ENCODE measurements at places on chromosomes 7 and 10. TPM values are rescaled to one million over a fixed set of nuclear protein-coding genes. Genes with fewer than 3 reads are reported as not detected.
A peak's percentile ranks its signal among the peaks of the same experiment; 100 is the strongest.

DNA sequence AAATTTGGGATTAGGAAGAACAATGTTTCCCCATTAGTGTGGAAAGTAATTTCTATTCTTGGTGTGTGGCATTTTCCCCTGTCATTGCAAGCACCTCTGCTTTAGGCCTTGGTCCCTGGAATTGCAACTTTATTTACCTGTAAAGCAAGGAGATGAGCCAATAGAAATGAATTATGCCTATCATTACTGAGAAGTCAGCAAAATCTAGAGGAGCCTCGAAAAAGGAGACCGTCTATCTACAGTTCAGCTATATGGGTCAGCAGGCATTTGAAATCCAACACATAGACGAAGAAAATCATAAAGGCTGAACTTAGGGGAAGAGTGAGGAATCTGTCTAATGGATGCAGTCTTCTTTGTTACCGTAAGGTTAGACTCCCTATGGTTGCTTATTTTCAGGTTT, 161.1 kb downstream of the CCDC71L start:
- no peak for DNase-seq

- no peak for DNase-seq
Measured at GRCh38 chr7:24051651-24052050, 232.3 kb upstream of the NPY start.

SLC16A12 gene
- not detected for total RNA-seq

STEAP1 gene
- 8.3 TPM for total RNA-seq

- no peak for DNase-seq
Measured at GRCh38 chr10:68578974-68579373, 18.8 kb downstream of the TET1 start.

DNA sequence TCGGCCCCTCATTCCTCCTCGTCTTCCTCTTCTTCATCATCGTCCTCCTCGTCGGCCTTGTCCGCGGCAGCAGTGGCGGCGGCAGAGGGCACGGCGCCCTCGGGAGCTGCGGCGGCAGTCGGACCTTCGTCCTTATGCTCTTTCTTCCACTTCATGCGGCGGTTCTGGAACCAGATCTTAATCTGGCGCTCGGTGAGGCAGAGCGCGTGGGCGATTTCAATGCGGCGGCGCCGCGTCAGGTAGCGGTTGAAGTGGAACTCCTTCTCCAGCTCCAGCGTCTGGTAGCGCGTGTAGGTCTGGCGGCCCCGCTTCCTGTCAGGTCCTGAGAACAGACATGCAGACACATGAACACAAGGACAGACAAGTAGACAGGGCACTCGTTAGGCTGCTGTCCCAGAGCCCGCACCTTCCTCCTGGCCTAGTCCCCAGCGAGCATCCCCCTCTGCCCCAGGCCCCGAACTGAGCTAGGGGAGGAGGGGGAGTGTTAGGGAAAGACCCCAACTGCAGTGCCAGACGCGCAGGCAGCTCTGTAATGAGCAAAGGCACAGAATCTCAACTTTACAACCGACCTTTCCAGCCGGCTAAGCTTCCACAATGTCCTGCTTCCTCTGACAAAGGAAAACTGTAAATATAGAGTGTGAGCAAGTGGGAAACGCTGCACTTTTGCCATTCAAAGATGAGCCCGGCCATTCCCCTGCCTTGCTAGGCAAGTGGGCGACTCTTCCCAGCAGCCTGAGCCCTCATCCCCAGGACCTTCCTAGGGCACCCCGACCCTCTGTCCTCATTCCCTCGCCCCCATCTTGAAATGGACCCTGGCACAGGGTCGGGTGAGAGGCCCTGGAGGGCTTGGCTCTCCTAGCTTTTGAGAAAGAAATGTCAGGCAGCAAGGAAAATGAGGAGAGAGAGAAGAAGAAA, 1.3 kb downstream of the HOXA7 start:
- no peak for DNase-seq

- DNase-seq = no peak
Measured at GRCh38 chr10:24989867-24990266, 26.1 kb downstream of the ENKUR start.

DNA sequence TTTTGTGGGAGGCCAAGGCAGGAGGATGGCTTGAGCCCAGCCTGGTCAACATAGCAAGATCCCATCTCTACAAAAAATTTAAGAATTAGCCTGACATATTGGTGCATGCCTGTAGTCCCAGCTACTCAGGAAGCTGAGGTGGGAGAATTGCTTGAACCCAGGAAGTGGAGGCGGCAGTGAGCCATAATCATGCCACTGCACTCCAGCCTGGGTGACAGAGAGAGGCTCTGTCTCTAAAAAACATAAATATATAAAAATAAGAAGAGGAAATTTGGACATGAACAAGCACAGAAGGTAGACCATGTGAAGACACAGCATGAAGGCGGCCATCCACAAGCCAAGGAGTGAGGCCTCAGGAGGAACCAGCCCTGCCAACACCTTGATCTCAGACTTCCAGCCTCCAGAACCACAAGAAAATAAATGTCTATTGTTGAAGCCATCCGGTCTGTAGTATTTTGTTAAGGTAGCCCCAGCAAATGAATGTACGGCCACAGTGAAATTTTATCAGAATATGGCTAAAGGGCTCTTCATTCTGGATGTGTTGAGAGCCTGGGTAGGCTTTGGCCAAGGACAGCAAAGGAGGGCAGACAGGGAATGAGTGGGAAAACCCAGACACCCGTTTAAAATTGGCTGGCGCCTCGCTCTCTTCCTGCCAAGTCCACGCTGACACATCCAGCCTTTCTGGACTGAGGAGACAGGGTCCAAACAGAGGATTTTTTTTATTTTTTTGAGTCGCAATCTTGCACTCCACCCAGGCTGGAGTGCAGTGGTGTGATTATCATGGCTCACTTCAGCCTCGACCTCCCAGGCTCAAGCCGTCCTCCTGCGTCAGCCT, 12.9 kb upstream of the GRID2IP start:
- no peak for DNase-seq

POLR2J2 gene
- total RNA-seq = 1.3 TPM

ADK gene
- 63.0 TPM for total RNA-seq

COG5 gene
- 53.7 TPM for total RNA-seq

DNA sequence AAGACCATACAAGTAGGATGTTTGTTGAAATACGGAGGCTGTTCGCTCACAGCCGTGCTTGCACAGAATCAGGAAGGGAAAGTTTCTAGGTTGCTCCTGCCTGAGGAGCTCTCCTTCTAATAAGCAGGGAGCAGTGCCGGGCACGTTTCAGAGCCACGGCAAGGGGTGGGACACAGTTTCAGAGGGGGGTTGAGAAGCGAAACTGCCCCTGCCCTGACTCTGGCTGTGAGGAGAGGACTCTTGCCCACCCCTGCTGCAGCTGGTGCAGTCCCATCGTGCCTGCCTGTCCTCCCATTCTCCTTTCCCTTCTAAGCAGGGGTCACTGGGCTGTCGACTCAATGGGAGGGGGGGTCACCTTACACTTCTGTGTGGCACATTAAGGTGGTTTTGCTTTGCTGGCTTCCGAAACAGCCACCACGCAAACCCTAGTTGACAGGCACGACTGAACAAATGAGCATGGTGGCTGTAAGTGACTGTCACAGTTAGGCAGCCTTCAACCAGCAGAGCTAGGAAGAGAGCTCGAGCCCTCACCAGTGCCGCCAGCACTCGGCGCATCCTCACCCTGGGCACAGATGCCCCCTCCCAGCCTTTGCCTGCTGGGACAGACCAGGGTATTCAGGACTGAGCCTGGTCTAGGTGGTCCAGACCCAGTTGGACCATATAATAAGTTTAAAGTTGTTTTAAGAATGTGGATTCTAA, 37.5 kb downstream of the ZNF467 start:
- no peak for DNase-seq

DNA sequence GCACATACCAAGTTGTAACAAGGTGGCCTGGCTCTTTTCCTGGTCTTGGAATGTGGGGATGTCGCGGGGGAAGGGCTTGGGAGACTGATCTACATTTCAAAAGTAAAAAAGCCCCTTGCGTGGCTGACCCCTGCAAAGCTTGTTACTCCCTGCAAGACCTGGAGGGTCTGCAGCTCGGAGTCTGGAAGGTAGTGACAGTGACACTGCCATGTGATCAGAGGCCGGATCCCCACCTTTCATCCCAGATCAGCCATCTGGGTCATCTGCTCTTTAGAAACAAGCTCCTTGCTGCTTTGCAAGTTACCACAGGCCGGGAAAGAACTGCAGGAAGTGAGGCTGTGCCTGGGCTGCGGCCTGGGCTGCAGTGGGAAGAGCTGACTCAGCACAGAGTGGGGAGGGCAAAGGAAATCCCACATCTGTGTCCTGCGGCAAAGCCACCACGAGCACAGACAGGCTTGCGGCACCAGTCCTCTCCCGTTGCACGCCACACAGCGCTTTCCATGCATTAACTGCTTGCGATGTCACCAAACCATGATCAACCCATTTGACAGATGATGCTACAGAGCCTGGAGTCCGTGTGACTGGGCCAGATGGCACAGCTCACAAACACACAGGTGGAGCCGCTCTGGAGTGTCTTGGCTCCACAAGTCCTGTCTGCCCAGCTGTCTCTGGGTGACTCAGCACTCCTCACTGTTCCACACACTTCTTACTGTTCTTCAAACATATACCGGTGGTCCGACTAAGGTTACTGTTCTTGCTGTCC, 97.7 kb downstream of the SH3PXD2A start:
- peak; percentile 68 for DNase-seq

DNA sequence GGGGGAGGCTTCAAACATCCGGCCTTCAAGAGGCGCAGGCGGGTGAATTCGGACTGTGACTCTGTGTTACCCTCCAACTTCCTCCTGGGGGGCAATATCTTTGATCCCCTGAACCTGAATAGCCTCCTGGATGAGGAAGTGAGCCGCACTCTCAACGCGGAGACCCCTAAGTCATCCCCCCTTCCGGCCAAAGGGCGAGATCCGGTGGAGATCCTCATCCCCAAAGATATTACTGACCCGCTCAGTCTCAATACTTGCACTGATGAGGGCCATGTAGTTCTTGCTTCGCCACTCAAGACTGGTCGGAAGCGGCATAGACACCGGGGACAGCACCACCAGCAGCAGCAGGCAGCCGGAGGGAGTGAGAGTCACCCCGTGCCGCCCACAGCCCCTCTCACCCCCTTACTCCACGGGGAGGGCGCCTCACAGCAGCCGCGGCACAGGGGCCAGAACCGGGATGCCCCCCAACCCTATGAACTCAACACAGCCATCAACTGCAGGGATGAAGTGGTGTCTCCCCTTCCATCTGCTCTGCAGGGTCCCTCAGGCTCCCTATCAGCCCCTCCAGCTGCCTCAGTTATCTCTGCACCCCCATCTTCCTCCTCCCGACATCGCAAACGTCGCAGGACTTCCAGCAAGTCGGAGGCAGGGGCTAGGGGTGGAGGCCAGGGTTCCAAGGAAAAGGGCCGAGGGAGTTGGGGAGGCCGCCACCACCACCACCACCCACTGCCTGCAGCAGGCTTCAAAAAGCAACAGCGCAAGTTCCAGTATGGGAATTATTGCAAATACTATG, 1.1 kb downstream of the MEPCE start:
- DNase-seq = no peak

GRCh38 chr10:49109669-49110340, 5.5 kb downstream of the VSTM4 start:
- no peak for DNase-seq

- no peak for DNase-seq
Measured at GRCh38 chr10:528173-529165, 161.0 kb downstream of the DIP2C start.

HABP2 gene
- not detected for total RNA-seq

DNA sequence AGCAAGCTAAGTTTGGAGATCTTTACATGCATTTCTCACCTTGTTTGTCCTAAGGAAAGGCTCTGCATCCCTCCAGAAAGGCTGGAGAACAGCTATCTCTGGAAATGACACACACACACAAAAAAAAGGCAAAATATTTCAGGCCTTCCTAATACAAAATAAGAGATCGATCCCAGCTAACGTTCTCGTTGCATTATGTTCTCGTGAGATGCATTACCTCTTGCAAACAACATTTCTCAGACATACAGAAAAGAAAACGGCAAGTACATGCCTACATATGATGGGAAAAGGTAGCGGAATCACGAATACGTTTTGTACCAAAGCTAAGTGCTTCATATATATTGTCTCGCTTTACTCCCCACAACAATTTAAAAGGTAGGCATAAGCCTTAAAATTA, 488 bp downstream of the MTERF1 start:
- DNase-seq = no peak

- no peak for DNase-seq
Measured at GRCh38 chr7:13656330-13656729, 333.1 kb downstream of the ETV1 start.

DNA sequence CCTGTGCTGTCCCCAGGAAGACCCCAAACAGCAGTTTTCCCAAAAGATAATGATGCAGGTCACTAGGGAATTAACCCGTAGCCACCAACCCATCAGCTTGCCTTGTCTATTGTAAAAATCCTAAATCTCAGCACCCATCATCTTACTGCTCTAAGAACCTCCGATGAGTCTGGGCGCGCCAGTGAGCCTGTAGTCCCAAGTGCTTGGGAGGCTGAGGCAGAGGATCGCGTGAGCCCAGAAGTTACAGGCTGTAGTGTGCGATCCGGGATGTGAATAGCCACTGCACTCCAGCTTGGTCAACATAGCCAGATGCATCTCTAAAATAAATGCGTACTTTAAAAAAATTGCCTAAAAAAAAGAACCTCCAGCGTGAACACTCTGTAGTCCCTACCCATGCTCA, 951 bp downstream of the AS3MT start:
- DNase-seq = no peak

- no peak for DNase-seq
Measured at GRCh38 chr7:140683657-140684056, 10.9 kb downstream of the ADCK2 start.
